ENCODE measurements at places on chromosomes 7 and 10.

GRCh38 chr10:126262233-126262838, 125.9 kb downstream of the ADAM12 start:
- DNase-seq: no peak

- DNase-seq: no peak
Measured at GRCh38 chr7:42628054-42628453, 283.8 kb downstream of the C7orf25 start.

DNA sequence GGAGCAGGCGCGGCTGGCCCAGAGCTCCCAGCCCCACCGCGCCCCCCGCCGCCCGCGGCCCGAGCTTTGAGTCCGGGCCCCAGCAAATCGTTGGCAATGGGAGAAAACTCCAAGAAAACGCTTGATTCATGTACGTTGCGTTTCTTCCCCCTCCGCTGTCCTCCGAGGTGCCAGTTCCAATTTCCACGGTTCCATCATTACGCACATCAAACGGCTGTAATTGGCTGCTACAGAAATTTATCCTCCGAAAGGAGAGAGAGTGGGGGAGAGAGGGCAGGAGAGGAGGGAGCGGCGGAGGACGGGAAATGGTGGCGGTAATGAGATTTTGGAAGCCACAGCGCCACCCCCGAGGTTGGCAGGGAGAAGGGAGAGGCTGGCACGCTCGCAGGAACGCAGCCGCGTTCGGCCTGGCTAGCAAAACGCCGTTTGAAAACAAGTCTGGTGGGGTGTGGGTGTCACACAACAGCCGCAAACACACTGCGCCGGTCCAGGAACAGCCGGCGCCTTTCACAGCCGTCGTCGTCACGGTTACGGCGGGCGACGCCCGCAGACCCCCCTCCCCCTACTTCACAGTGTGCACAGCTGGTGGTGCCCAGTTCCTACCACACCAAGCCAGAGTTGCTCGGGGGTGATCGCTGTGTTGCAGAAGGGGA, 57.5 kb downstream of the UNCX start:
- no peak for DNase-seq

GRCh38 chr10:100083623-100084022, 2.0 kb upstream of the CPN1 start:
- DNase-seq: no peak

DNA sequence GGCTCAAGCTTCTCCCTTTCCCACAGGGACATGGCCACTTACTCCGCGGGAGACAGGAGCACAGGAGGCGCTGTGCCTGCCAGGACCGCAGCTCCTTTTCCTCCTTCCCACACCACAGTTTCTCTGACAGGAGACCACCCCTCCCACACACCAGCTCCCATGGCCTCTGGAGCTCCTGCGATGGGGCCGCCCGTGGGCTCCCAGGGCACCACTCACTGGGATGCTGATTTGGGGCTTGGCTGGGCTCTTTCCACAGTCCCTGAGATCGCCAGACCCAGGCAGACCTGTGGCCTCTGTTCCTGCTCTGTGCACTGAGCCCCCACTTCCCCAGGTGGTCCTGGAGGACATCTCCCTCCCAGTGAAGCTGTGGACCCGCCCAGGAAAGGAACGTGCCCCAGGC, 226.9 kb upstream of the SHH start:
- DNase-seq: no peak

DNA sequence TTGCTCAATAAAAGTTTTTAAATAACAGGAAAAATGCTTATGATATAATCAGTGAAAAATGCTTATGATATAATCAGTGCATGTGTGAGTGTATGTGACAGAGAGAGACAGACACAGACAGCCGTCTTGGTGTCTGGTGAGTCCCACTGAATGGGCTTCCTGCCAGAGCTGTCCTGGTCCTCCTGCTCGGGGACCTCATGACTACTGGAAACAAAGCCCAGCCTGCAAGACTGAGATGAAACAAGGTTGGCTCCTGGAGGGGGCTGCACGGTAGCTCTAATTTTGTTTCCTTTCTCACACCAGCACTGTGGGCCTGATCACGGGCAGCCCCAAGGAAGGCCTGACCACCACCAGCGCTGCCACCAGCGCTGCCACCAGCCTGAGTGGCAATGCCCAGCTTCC, 57.3 kb downstream of the NRP1 start:
- no peak for DNase-seq

DNA sequence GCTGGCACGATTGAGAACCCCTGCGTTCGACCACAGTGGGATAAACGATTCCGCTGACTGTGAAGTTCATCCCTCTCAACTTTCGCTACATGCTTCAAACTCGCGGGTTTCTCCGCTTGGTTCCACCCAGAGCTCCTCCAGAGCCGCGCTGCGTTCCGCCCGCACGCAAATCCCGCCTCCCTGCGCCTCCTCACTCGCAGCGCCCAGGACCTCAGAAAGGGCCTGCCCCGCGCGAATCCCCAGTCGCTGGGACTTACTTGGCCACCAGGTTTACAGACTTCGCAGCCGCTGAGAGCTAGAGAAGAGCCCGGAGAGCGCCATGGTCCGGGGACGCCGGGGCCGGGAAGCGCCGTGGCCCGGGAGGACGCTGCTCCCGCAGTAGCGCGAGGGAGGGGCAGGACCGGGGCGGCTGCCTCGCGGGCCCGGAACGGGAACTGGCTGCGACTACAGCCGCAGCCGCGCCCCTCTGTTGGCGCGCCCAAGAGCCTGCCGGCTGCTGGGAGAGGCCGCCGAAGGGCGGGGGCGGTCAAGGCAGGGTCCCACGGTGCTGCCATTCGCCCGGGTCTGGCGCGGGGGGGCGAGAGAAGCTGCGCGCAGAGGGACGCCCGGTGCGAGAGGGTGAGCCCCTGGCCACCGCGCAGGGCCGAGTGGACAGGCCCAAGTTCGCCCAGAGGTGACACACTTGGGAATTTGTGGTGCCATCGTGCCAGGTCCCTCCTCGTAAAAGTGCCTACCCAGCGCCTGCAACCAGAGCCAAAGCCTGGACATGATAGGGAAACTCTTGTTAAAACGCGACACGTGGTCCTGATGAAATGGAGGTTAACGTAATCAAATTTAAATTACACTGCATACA, at the start of gene NOD1:
NOD1 (minus strand) TSS at position 436 of the 853 bp plus-strand sequence. CDS start 21,863 bp downstream, outside the sequence.
- DNase-seq: peak; percentile 79

GRCh38 chr10:131814567-131815265, 86.1 kb upstream of the PPP2R2D start:
- no peak for DNase-seq

DNA sequence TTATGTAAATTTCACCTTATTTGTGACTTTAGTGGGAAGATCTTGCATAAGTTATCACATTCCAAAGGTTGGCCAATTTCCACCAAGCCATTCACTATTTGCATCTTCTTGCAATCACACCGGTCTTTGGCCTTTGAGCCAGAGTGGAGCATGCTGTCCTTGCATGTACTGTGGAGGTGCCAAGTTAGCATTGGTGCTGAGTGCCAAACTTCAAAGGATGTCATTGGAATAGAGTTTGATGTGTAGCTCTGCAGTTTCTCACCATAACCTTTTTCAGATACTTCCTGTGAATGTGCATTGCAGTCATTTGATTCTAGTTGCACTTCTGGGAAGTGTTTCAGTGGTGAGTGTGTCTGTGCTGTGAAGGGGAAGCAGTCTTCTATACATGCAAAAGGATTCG, 620.6 kb downstream of the SUGCT start:
- DNase-seq: no peak

DNA sequence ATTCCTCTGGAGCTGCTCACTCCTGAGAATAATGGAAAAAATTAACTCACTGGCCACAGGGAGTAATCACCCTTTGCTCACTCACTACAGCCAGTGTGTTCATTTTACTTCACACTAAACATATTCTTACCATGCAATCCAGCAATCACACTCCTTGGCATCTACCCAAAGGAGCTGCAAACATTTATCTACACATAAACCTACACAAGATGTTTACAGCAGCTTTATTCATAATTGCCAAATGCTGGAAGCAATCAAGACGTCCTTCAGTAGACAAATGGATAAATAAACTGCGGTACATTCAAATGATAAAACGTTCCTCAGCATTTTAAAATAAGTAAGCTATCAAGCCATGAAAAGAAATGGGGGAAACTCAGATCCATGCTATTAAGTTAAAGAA, 34.2 kb upstream of the POM121L12 start:
- DNase-seq: no peak

DNA sequence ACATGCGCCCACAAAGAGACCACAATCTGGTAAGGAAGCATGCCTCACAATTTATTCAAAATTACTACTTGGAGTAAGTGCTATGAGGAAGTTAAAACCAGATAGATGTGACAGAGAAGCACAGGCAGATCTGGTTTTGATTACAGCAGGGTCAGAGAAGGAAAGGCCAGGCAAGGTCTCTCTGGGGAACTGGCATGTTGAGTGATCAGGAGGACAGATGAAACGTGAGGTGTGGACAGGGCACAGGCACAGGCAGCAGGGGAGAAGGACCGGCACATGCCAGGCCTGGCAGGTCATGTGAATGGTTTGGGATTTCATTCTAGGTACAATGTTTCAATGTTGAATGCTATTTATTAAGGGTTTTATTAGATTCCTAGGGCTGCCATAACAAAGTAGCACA, 51.6 kb downstream of the GPAM start:
- no peak for DNase-seq

DNA sequence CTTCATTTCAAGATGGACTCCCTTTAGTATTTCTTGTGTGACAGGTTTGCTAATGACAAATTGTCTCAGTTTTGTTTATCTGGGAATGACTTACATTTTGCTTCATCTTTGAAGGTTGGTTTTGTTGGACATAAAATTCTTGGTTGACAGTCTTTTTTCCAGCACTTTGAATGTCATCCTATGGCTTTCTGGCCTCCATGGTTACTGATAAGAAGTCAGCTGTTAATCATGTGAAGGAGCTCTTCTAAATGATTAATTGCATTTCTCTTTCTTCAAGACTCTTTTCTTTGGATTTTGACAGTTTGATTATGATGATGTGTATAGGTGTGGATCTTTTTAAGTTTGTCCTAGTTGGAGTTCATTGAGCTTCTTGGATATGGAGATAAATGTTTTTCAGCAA, 26.9 kb upstream of the HHEX start:
- no peak for DNase-seq

DNA sequence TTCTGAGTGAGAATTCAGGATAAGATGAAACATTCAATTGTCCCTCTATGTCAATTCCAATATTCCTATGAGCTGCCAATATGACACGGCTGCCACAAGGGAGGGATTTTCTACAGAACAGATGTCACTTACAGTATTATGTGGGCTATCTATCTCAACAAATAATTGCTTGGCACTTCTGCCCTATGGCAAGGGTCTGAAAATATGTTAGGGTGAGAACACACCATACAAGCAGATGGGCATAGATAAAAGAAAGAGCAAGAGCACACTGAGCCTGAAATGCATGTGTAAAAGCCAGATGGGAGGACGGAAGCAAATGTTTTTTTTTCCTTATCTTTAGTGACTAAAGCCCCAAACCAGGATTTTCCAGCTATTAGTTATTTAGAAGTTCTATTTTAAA, 70.1 kb upstream of the TFEC start:
- DNase-seq: no peak

GRCh38 chr7:92835261-92835850, 1.0 kb downstream of the CDK6 start:
- DNase-seq: peak; percentile 72

GRCh38 chr10:9869205-9869604, 1148.5 kb upstream of the CELF2 start:
- peak; percentile 49 for DNase-seq

DNA sequence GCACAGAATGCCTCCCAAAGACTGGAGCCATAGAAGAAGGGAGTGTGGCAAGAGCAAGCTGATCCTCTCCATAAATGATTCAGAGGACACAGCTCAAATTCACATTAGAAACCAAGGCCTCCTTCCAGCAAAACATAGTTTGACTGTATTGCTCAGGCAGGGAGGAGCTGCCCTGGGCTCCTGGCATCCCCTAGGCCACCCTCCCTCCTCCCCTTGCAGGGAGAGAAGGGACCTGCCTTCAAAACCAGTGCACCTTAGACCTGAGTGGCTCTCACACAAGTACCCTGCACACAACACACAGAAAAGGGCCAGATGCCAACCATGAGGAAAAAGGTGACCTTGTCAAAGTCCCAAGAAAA, 64.7 kb downstream of the CREB3L2 start:
- no peak for DNase-seq

- no peak for DNase-seq
Measured at GRCh38 chr10:46237815-46238510, 48.8 kb upstream of the ANTXRL start.

DNA sequence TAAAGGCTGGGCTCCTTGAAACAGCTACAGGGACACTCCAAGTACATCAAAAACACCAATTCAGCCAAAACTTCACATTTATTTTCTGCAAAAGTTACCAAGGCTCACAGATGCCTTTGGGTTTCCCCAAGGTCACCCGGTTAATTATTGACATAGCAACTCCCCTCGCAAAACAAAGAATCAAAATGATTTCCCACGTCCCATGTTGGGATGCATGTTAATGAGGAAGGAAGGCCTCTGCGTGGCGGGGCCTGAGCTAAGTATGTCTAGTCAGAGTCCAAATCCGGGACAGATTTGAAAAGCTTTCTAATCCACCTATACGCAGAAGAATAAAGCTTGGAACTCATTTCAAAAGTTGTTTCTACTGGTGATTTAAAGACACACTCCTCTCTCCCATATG, 535 bp upstream of the TMEM72 start:
- no peak for DNase-seq

DNA sequence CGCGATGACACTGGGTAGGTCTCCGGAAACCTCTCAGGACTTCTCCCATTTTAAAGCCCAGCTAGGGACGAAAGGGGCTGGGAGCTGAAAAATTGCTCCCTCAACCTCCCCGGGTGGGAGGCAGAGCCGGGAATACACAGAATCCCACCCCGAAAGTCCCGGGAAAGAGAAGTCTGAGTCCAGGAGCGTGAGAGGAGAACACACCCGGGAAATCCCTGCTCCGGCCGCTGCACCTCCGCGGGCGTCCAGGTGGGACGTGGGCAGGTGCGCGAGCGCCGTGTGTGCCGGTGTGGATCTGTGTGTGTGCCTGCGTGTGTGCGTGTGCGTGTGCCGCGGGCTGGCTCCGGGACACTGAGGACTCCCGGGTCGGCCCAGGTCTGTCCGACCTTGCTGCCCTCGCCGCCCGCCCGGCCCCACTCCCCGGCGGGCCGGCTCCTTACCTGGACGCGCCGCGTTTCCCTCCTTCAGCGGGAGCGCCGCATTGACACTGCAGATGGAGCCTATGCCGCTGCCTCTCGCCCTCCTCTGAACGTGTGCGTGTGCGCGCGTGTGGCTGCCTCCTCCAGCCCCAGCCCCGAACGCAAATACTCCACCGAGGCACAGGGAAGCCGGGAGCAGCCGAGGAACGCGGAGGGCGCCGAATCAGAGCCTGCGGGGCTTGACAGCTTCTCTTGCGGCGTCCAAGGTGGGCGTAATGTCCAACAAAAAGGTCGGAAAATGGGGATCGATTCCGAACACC, at the start of gene PLXNA4:
PLXNA4 (minus strand) TSS at position 489 of the 739 bp plus-strand sequence. CDS start 67,777 bp downstream, outside the sequence.
- no peak for DNase-seq

GRCh38 chr7:18357691-18358090, 137.9 kb upstream of the HDAC9 start:
- DNase-seq: no peak
